Hindlimb muscle (tissue), 1 donor: ENCODE measurements at places on chromosomes 1 and 21. TPM values are rescaled to one million over a fixed set of nuclear protein-coding genes. Genes with fewer than 3 reads are reported as not detected.

DNA sequence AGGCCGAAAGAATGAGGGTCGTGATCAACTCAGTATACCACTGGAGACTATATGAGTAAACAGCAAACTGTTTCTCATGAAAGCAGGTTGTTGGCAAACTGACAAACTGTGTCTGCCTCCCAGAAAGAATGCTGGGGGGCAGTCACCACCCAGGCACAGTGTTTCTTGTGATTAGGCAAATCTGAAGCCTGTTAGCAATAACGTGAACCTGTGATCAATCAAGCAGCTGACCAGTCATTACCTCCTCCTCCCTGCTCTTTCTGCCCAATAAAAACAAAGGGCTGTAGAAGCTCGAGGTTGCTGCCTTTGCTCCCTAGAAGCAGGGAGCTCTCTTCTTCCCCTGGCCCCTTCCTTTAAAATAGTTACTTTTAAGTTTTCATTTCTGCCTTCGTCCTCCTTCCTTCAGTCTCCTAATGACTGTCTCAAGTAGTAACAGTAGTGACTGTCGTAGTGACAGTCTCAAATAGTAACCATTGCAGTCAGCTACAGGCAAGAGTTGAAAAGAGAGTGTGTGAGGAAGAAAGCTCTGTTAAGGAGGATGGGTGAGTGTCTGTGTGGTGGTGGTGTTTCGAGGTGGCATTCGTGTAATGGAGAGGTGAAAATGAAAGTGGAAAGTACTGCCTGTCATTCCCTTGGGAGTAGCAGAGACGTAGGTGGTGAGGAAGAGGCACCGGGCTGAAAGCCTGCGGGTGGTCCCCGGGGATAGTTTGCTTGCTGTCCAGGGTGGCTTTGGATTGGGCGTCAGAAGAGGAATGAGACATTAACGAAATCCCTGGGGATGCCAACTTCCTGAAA lies 14.5 kb downstream of the HHAT start:
- DNase-seq, result no peak

DNA sequence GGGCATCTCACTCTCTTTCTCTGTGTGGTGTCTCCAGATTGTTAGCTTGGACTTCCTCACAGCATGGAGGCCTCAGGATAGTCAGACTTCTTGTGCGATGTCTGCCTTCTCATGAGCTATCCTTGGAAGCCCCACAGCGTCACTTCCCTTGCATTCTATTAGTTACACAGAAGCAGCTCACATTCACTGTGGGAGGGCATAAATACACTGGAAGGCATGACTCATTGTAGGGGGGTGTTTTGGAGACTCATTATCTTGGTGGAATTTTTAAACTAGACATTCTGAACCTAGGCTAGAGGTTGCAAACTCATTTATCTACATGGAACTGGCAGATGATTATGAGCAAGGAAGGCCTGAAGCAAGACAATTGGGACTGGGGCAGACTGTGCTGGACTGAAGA lies 21.4 kb upstream of the FASLG start:
- DNase-seq, result no peak

DNA sequence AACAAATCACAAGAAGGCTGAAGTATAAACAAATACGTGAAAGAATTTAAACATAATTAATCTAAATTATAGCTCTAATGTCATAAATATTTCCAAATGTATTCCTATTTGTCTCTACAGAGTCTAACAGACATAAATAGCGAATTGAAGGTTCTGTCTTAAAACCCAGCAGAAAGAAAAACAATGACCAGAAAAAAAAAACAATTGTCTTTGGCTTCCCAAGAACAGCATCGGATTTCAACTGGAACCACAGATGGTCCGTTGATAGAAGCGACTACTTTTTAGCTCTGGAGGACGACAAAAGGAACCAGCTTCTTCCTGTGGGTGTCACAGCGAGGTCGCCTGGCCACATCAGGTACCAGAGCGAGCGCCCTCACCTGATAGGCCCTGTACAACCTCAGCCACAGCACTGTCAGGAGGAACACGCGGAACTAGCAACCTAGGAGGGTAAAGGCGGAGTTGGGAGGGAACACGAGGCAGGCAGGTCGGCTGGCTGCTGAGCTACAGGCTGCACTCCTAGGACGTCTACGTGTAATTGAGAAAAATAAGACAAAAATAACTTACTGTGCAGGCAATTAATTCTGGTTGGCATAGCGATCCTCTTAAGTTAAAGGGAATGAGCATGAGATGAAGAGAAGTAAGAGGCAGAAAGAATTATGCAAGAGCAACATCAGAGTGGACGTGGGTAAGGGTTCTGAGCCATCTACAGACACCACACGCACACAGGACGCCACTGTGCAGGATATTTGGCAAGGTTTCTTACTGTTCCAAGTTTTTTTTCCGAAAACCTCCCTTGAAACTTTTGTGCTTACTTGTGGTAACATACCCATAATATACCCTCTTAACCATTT lies 16.7 kb upstream of the PRDM15 start:
- no peak for DNase-seq

GOLT1A gene
- not detected for polyA plus RNA-seq

ADAMTS5 gene
- polyA plus RNA-seq, result 14.9 TPM

DNA sequence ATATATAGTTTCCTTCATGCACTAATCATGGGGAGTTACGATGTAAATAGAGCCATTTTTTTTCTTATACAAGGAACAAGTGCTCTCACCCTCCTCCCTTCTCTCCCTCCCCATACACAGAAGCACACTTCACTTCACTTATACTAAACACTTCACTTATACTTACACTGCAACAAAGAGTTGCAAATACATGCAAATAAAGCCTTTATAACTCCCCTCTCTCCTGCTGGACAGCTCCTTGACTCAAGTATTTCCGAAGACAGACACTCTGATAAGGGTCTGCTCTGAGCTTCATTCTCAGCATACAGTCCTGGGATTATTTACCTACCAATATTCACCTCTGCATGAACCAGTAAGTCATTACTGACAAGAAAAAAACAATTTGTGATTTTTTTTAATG lies 35.6 kb upstream of the ERG start:
- no peak for DNase-seq

DNA sequence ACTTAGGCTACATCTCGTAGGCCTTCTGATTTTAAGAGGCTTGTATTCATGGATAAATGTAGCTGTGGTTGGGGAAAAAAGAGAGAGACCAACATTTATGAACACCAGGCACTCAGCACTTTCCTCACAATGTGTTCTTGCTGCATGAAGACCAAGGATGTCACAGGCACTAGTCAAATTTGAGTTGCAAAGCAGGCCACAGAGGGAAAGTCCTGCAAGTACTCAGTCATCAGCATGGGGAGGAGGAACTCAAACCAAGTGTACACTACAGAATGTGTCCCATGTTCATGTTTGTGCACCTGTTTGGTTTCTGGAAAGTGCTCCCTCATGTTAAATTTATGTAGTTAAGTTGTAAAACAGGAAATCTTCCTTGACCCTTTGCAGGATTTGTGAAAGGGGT lies 8.7 kb upstream of the MAP3K7CL start:
- no peak for DNase-seq
